ENCODE measurements at places on chromosomes 11 and 22.

- no peak for DNase-seq
Observed at GRCh38 chr22:49078076-49078710, 749.5 kb downstream of the BRD1 start.

DNA sequence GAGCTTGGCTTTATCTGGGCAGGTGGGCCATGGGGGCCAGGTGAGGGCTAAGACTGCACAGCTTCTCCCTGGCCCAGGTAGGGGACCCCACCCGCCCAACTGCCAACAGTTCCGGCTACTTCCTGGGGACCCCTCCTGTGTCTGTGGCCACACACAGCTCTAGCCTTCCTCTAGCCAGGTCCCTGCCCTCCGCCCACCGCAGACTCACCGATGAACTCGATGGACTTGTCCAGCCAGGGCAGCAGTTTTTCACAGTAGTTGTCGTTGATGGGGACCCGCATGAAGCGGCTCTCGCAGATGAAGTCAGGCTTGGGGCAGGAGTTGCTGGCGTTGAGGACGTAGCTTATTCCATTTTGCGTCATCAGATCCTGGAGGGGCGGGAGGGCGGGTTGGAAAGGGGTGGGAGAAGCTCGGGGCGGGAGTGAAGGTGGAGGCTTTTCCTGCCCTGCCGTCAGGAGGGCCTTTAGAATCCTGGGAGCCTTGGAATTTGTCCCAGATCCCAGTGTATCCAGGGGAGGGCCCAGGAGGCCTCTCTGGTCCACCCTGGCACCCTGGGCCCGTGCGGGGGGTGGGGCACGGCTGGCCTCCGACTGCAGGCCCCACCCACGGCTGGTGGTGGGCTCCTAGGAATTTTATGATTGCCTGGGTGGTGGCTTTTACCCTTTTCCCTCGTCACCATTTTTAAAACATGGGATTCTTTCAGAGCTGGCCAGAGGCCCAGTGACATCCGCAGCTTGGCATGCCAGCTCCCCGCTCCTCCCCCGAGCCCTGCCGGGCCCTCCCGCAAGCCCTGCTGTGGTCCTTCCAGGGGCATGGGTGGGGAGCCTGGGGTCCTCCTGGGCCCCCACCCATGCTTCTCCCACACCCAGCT, 13.9 kb downstream of the DUSP8 start:
- DNase-seq: no peak

GRCh38 chr11:65448418-65449105, 26.0 kb downstream of the NEAT1 start:
- no peak for DNase-seq

DNA sequence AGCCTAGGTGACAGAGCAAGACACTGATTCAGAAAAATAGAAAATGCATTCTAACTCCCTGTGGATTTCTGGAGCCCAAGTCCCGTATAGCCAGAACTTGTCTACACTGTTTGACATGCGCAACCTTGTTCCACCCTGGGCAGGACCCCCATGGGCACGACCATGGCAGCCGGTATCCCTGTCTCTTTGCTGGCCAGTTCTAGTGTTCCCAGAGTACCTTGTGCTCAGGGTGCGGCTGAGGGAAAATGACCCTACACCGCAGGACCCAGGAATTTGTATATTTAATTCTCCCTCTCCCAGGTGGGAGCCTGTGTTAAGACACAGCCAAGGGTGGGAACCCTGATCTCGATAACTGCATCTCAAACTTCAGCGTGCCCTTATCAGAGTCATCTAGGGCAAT, 36.7 kb upstream of the RIC3 start:
- no peak for DNase-seq

DNA sequence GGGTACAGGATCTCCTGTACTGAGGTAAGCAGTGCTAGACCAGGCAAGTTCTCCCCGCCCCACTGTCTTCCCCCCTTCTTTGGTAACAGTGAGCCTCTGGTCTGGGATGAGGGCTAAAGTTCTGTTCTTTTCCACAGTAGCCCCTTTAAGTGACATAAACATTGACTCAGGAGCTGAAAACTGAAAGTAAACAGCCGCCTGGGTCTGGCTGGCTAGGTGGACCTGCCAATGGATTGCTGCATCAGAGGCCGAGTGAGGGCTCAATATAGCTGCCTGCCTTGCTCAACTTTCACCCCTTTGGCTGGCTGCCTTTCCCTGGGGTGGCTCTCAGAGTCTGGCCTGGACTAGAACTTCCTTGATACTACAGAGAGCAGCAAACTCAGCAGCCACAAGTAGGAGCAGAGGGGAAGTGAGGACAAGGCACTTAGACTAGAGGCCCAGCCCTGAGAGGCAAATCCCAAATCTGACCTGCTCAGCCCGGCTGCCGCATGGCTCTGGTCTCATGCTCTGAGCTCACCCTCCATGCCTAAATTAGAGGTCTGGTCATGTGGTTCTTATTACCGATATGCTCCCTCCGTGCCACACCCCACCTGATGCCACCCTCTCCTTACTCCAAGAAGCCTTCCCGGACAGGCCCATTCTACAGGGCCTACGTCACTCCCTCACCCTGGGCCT, 9.6 kb upstream of the UCP3 start:
- peak; percentile 89 for DNase-seq

- no peak for DNase-seq
Observed at GRCh38 chr22:23678133-23678532, 12.7 kb upstream of the RGL4 start.

GRCh38 chr11:57308426-57309060, 16.2 kb downstream of the TNKS1BP1 start:
- DNase-seq: no peak

GRCh38 chr11:114258696-114259095, 37.5 kb upstream of the NNMT start:
- DNase-seq: no peak

DNA sequence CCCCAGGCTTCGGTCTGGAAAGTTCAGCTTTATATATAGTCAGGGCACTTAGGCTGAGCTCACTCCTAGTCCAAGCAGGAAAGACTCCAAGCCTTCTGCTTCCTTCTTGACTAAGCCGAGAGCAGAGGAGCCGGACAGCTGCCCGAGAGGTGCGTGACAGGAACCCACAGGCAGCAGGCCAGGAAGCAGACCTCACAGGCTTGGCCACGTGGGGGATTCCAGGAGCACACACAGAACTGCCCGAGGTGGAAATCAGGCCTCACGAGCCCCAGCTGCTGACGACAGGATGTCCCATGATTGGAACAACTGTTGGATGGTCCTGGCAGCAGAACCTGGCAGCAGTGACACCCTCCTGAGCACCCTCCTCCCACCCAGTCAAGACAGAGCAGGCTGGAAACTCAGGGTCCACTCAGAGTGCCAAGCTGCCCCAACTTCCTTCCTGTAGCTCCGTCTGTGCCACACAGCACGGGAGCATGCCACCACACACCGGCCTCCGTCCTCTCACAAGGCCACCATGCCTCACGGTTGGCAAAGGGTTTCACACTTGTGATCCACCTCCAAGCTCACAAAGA, 5.4 kb downstream of the PLA2G6 start:
- DNase-seq: no peak

- peak; percentile 62 for DNase-seq
Observed at GRCh38 chr11:10394229-10395101, 60.6 kb upstream of the AMPD3 start.

DNA sequence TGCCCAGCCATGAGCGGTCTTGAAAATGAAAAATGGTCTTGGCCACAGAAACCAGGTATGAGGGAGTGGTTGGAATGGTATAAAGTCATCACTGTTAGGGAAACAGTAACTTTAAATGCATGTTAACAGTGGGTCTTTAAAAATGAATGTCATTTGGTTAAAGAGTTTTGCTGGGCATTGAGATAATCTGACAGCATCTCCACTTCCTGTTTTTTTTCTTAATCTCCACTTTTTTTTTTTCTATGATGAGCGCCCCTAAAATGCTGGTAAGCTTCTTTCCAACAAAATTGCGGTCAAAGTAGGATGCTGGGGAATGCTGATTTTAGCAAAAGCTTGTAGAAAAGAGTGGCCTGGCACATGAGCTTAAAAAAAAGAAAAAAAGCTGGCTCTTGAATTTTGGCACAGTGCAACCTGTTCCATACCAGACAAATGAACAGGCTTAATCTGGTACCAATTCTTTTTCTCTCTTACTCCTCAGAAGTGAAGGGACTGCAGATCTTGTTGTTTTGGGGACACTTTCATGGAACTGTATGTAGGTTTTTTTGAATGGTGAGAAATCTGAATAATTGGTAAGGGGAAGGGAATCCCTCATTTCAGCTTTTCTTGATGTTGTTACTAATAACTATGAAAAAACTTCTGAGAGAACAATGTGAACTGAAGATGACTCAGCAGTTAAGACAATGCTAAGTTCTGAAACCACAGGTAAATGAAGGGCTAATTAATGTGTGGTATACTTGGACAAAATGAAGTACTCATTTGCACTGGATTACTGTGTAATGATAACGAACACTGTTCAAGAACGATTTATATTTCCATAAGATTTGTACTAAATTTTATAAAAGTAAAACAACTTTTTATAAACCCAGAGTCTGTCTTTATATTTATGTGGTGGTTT, 3.1 kb upstream of the ARHGEF12 start:
- DNase-seq: no peak

GRCh38 chr22:38638216-38638615, 18.0 kb downstream of the FAM227A start:
- DNase-seq: no peak

GRCh38 chr22:42367980-42368378, 64.2 kb downstream of the NFAM1 start:
- DNase-seq: no peak

GRCh38 chr11:82765466-82766034, 31.9 kb upstream of the FAM181B start:
- DNase-seq: no peak

DNA sequence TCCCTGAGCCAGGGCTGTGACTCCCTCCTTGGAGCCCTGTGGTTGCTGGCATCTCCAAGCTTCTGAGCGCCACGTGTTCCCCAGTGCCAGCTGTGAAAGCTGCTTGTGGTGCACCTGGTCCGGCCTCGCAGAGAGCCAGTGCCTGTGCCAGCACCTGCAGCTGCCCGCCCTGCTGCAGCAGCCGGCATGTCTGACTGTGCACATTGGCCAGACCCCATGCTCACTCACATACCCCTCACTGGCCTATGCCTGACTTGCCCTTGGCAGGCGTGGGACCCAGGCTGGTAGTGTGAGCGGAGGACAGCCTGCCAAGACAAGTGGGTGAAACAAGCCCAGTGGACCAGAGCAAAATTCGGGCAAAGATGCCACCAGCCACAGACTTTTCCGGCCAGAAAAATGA, 9.8 kb downstream of the MRPL48 start:
- no peak for DNase-seq

DNA sequence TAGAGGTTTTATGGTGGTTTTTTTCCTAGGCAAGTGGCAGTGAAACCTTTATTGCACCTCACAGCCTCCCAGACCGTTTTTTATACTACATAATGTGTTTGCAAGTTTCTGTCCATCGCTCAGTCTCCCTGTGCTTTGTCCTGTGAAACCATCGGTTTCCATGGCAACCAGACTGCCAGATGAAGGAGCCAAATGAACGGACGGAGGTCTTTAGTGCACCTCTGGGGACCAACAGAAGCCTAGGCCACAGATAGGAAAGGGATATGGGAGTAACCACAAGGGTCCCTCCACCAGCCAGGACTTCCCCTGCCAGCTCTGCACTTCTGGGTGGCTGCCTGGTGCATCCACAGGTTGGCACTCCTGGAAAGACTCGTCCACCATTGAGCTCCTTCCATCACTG, 165.0 kb downstream of the CHST1 start:
- no peak for DNase-seq

- peak; percentile 24 for DNase-seq
Observed at GRCh38 chr11:105202422-105202821, 62.9 kb upstream of the CARD18 start.

- DNase-seq: no peak
Observed at GRCh38 chr11:12914400-12914912, 94.7 kb upstream of the RASSF10 start.

GRCh38 chr22:39471381-39472141, 14.7 kb downstream of the MGAT3 start:
- no peak for DNase-seq

DNA sequence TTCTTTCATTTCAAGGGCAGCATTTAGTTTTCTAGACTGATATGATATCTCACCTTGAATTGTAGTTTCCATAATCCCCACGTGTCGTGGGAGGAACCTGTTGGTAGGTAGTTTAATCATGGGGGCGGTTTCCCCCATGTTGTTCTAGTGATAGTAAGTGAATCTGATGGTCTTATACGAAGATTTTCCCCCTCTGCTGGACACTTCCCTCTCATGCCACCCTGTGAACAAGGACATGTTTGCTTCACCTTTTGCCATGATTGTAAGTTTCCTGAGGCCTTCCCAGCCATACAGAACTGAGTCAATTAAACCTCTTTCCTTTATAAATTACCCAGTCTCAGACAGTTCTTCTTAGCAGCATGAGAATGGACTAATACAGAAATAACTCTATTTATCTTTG, 851.1 kb upstream of the FAT3 start:
- no peak for DNase-seq

GRCh38 chr11:64996710-64997380, at the start of gene BATF2:
TSS of gene BATF2 (minus strand) at chr11:64996971. CDS start at chr11:64996914, 57 bp downstream.
- peak; percentile 94 for DNase-seq

DNA sequence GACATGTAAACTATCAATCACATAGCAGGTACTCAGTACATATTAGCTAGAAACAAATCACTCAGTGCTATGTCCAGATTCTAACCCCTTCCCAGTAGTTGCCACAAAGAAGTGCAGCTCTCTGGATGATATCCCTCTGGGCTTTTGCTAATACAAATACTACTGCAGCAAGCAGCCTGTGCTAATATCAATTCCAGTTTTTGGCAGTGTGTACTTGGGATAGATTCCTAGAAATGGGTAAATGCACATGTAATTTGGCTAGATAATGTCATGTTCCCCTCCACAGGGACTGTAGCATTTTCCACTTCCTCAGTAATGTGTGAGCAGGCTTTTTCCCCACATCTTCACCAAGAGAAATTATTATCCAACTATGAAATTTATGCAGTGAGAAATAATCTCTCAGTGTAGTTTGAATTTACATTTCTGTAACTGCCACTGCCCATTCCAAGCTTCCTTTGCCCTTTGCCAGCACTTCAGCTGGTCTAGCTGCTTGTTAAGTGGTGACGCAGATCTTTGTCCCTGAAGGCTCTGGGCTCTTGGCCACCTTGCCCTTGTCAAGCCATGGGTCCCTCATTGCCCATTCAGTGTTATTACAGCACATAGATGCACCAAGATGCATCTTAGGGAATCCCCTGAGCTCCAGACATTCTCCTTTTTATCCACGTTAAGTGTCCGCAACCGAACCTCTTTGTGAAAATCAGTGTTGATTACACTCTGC, 107.1 kb upstream of the CLPB start:
- no peak for DNase-seq
